ENCODE measurements at places on chromosomes 2 and 18.
A peak's percentile ranks its signal among the peaks of the same experiment; 100 is the strongest.

DNA sequence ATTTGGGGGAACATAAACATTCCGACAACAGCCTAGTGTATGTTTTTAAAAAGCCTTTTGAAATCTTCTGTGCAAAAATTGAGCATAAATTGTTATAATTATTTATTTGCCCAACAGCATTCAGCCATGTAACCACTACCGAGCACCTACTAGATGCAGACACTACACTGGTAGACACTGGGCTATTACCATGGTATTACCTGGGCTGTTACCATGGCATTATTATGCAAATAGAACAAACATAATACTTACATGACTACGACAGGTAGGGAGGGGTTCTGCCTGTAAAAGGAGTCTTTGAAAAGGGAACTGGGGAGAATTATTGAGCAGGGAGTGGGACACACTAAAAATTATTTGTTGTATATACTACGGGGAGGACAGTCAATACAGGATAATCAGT is 116.4 kb downstream of the MREG start:
- DNase-seq = no peak

DNA sequence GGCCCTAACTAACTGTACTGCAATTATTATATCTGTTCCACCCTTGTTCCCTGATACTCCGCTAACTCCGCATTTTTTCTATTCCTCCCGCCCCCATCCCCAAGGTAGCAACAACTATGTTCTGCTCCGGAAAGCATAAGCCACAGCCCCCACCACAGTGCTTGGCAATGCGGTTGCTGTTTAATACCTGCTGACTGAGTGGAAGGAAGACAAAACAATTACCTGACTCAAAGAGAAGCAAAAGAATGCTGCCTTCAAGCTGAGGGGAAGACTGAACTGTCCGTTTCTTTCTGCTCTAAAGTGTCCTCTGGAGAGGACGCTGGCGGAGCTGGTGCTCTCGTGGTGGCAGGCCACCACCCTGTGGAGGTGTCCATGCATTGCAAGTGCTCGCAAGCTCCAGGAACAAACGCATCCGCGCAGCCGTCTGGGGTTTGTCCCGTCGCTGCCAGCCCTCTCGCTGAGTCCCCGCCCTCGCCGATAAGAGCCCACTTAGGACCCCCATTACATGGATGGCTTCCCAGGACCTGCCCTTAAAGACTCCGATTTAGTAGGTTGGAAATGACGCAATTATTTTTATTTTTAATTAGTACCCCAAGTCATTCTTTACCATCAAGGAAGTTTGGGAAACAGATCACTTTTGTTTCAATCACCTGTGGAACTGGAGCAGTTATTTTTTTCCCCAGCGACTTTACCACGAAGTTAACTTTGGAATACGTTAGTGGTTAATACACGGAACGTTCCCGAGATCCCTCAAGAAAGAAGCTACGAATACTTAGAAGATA is 1.6 kb upstream of the MYL12A start:
- peak; percentile 65 for DNase-seq

DNA sequence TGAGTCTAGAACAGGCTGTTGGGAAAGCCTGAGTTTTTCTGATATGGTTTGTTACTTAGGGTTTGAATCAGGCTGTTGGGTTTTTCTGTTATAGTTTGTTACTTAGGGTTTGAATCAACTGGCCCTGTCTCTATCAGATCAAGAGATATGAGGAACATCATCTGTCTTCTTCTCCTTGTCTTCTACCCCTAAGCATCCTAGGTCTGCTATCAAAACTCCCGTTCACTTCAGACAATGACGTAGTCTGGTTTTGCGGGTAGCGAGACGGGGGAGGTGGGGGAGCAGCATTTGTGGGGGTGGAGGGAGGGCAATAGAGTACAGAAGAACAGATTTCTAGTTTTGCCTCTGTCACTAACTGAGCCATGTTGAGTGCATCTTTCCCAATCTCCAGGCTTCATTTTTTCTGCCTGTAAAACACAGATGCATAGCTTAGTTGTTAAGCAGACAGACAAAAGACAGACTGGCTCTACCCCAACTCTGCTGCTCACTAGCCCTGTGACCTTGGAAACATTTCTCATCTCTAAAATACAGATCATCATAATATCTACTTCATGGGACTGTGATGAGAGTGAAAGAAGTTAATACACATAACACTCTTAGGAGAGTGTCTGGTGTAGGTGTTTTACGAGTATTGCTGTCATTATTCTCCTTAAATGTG is 9.1 kb downstream of the TNP1 start:
- no peak for DNase-seq

- no peak for DNase-seq
Measured at GRCh38 chr18:55264108-55264507, 304.8 kb upstream of the CCDC68 start.

DNA sequence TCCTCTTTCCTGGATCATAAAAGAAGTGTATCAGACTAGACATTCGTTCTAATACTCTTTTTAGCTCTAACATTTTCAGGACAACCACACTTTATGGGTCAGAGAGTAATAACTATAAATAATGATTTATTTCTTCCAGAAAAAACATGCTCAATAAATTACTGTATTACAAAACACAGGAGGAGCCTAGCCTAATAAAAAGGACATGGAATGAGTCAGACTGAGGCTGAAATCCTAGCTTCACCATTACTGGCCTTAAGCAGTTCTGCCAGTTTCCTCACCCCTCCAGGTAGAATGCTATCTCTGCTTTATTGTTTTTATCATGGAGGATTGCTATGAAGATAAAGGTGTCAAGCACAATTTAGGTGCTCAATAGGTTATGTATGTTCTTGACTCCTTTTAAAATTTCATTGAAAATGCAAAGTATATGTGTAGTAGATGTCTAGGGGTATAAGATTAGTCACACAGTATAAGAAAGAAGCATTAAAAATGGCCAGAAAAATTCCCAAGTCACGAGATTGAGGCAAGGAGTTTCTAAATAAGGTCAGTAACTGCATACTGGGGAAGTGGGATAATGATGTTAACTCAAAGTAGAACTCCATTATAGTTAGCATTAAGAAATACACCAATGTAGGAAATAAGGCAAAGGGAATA is 105.5 kb upstream of the NEUROD1 start:
- DNase-seq = peak; percentile 67

DNA sequence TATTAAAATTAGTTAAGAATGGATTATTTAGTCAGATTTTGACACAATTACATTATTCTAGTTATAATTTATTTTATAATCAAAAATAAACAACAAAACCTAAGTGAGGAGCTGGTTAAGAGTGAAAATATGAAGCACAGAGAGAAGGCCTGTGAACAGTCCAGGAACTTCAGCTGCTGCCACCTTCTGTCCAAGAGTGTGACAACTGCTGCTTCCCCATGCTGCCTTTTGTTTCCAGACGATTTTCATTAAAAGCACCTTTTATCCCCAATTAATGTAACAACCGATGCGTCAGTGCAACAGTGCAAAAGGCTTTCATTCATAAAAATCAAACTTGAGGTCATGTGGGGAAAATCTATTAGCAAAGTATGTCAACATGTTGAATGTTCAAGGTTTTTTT is 363.6 kb downstream of the CTNNA2 start:
- no peak for DNase-seq

GRCh38 chr2:239753401-239753837 is 271.7 kb downstream of the NDUFA10 start:
- no peak for DNase-seq

- DNase-seq = no peak
Measured at GRCh38 chr2:211437396-211437795, 881.0 kb downstream of the CPS1 start.

DNA sequence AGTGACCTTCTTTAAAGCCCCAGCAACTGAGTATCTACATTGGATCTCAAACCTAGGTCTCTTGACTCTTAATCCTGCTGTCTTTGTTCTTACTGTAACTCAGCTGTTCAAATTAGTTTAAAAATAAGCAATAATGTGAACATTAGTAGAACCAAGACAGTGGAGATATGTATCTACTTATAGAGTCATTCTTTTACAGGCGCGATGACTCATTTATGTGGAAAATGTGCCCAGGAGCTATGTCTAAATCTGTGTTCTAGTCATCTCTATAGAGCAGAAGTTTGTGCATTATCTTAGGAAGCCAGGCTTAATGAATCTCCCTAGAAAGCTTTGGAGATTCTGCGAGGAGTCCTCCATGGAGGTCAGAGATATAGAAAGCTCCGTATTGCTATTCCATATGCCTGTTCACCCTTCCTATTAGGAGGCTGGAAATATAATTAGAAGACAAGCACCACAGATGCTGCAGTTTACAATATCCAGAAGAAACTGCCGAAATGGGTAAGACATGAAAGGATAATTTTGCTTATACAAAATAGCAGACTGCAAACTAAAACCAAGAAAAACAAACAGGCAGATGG is 211.6 kb downstream of the TRIB2 start:
- peak; percentile 66 for DNase-seq

- no peak for DNase-seq
Measured at GRCh38 chr18:58302811-58303210, 258.8 kb downstream of the NEDD4L start.

DNA sequence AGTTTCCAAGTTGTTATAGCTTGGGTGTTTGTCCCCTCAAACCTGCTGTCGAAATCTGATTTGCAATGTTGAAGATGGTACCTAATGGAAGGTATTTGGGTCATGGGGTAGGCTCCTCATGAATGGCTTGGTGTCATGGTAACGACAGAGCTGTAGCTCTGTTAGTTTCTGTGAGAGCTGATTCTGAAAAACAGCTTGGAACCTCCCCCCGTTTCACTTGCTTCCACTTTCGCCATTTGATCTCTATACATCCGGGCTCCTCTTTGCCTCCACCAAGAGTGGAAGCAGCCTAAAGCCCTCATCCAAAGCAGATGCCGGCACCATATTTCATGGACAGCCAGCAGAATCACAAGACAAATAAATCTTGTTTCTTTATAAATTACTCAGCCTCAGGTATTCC is 1035.1 kb upstream of the SLC39A10 start:
- no peak for DNase-seq

- DNase-seq = no peak
Measured at GRCh38 chr2:75892490-75892889, 181.8 kb upstream of the GCFC2 start.

GRCh38 chr18:7452331-7452730 is 114.8 kb upstream of the PTPRM start:
- no peak for DNase-seq

DNA sequence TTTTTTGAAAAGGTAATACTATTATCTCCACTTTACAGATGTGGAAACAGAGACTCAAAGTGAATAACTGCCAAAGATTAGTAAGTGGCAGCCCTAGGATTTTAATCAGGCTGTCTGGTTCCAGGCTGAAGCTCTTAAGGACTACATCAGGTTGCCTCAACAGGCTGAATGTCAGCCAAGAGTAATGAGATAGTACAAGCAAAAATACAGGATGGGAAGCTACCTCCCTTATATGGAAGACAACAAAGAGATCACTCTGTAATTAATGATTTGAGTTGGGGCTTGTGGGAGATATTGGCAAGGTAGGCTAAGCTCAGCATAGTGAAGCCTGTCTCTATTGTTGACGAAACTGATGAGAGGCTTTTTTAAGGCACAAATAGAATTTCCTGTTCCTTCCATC is 323.1 kb downstream of the KCNJ3 start:
- DNase-seq = no peak

DNA sequence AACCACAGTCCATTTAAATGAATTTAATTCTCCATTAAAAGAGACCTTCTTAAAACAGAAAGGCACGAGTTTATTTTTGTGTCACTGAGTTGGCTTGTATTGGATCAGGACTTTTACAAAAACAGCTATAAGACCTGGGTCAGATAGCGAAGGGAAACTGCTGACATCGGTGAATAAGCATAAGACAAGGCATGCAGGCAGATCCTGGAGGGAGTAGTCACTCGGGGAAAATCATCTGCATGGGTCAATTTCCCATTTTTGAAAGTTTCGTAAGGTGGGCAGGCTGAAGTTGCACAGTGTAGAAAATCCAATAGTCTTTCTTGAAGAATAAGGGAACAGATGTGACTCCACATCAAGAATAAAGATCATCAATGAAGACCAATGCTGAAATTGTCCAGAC is 12.9 kb downstream of the IL36B start:
- no peak for DNase-seq

DNA sequence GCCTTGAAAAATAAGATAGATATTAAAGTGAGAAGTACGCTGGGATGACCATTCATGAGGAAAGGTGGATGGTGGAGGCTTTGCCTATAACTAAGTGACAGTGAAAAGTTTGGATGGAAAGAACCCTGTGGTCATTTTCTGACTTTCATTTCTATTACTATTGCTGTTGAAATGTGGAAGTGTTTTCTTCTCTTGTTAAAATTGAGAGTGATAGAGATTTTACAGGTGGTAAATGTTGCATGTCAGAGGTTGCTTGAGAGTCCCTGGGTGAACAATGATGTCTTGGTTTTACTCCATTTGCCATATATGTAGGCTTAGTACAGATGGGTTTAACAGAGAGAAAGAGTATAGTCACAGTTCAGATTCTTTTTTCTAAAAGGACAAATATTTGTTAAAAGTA is 18.4 kb downstream of the NCOA1 start:
- no peak for DNase-seq

DNA sequence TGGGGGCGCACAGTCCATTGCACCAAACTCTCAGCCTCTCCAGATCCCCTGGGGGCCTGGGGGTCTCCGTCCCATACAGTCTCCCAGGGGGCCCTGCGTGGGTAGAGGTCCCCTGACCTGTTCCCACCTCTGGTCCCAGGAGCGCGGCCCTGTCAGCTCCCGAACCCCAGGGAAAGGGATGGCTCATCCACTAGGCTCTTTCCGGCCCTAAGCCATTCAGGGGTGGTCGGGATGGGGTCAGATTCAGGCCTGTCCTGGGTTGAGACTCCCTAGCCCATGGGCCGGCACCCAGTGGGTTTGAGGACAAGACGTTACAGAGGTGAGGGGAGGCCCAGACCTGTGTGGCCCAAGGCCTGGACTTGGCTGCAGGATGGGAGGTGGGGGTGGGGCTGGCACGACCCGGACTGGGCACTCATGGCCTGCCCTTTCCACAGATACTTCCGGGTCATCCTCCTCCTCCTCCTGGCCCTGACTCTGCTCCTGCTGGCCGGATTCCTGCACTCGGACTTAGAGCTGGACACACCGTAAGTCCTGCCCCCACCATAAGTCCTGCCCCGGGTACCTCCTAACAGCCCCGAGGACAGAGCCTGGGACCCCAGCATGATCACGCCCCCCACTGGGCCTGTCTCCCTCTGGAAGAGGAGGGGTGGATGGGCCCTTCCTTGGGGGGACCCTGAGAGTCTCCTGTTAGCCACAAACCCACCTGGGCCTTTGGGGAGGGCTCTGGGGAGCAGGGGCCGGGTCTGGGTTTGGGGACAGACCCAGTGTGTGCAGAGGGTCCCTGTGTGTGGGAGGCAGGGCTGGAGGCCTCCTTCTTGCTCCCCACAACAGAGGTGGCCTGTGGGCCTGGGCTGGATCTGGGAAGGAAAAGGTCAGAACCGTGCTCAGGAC is 10.1 kb upstream of the NEU4 start:
- DNase-seq = no peak

DNA sequence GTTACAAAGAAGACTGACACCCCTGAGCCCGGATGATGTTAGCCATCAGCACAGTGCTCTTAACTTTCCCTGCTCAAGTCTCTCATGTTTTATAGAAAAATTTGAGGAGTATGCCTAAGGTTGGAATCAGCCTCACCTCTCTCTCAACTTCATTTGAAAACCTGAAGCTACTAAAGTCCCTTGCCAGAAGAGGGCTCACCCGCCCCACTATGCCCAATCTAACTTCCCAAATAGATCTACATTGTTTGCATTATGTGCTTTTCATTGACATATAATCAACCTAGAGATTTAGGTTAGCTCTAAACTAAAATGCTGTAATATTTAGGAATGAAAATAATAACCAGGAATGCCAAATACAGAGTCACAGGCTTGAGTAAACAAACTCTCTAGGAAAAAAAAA is 305.4 kb downstream of the NCKAP5 start:
- DNase-seq = no peak

- no peak for DNase-seq
Measured at GRCh38 chr2:197181491-197181890, 129.1 kb downstream of the ANKRD44 start.
